ENCODE measurements at places on chromosomes 16 and 17.
A peak's percentile ranks its signal among the peaks of the same experiment; 100 is the strongest.

DNA sequence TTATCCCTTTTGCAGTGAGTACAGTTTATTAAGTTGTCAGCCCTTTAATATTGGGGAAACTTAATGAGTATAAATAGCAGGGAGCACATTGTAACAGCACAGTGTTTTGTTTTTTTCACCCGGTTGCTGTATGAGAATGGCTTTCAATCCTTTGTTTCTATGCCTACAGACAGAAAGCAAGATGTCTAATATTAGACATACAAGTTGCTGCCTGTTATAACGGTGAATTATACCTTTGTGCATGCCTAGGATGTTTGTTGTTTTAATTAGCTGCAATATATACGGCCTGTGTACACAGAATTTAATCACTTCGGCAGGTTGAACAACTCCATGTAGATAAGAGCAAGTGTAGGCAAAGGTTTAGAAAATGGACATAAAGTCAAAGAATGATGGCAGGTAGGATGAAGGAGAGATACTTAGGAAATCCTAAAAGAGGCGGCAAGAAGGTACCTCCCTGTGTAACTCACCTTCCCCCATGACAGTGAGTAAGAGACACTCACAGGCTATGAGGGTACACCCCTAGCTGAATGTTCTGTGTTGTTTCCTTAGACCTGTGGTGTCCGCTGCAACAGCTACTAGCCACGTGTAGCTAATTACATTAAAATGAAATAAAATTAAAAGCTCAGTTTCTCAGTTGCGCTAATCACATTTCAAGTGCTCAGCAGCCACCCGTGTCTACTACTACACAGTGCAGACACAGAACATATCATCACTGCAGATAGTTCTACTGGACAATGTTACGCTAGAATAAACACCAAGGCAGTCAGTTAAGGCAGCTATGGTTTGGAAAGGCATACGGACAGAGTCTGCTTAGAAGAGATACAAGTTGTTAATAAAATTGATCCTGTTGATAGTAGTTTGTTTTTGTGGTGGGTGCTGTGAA lies 10.9 kb downstream of the SLC7A6OS start:
- DNase-seq, result no peak

DNA sequence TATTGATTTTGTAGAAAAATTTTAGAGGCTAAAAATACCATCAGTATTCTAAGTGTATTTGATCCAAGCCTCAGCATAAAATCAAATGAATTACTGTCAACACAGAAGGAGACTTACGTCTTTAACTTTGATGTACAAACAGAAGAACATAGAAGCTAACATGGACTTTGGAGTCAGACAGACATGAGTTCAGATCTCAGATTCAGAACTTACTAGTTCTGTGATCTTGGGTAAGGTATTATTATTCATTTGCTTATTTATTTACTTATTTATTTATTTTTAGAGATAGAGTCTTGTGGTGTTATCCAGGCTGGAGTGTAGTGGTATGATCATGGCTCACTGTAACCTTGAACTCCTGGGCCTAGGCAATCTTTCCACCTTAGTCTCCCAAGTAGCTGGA lies 4.0 kb upstream of the SLFN12L start:
- DNase-seq, result no peak

DNA sequence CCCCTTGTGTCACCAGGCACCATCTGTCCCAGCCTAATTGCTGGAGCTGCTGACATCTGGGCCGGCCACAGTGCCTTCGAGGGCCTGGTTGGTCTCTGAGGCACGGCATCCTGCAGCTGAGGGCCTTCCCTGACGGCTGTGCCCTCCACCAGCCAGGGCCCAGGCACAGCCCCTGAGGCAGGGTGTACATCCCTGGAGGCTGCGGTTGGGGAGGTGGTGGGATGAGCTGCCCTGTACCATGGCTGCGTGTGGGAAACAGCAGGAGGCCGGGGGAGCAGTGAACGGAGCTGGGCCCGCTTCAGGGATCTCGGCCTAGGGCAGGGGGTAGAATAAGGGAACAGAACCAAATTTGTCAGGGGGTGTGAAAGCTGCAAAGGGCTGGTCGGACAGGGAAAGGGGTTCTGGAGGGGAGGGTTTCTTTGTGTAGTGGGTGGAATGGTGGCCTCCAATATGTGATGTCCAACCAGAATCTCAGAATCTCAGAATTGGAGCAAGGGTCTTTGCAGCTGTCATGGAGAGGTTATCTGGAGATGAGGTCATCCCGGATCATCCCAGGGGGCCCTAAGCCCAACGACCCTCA lies 10.0 kb upstream of the SLC38A10 start:
- DNase-seq, result no peak

GRCh38 chr16:59593194-59593661 lies 859.1 kb upstream of the GOT2 start:
- no peak for DNase-seq

- no peak for DNase-seq
Measured at GRCh38 chr17:6642592-6642991, 1.7 kb downstream of the TXNDC17 start.

DNA sequence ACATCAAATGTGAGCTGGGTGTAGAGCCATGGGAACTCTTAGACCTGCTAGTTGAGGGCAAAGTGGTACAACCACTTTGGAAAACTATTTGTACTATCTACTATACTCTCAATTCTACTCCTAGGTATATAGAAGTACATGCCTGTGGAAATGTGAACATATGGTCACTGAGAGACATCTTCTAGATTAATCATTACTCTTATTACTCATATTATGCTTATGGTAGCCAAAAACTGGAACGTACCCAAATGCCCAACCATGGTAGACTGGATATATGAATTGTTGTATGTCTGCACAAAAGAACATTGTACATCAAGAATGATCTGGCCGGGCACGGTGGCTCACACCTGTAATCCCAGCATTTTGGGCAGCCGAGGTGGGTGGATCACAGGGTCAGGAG lies 2.7 kb downstream of the WDR45B start:
- no peak for DNase-seq

- DNase-seq, result peak; percentile 85
Measured at GRCh38 chr17:73091770-73092522, 542 bp downstream of the SLC39A11 start.

DNA sequence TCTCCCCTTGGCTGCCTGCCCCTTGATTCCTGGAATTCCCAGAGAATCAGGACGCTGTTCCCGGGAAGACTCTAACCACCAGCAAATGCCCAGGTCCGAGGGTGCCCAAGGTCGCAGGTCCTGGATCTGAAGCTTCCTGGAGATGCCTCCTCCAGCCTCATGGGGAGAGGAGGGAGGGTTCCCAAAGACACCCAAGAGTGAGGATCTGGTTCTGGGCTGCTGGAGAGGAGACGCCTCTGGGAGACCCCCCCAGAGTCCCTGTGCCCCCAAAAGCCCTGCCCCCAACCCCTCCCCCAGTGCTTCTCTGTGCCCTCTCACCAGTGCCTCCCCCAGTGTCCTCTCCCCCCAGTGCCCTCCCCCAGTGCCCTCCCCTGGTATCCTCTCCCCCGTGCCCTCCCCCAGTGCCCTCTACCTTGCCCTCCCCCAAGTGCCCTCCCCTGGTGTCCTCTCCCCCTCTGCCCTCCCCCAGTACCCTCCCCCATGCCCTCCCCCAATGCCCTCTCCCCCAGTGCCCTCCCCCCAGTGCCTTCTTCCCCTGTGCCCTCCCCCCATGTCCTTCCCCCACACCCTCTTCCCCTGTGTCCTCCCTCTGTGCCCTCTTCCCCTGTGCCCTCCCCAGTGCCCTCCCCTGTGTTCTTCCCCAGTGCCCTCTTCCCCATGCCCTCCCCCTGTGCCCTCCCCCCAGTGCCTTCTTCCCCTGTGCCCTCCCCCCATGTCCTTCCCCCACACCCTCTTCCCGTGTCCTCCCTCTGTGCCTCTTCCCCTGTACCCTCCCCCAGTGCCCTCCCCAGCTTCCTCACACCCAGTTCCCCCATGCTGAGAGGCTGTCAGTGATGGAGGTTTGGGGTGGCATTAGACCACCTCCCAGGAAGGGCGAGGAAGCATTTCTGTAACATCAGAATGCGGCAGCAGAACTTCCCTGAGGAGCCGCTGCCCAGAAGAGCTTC lies 6.3 kb upstream of the SECTM1 start:
- no peak for DNase-seq

DNA sequence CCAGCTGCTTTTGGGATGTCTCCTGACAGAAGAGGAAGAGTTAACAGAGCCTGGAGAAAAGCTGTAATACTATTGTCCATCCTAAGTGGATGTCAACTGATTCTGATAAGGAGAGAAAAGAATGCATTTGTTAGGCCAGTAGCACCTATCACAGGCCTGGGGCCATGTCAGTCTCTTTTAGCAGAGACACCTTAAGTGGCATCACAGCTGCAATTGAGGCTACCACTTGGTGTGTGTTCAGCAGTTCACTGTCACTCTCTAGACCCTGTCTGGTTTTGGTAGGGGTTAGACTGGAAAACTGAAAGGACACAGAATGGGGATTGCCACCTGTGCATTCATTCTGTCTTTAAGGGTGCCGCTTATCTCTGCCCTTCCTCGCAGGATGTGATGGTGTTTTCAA lies 42.0 kb downstream of the PSMD12 start:
- no peak for DNase-seq

GRCh38 chr16:2211923-2212347 lies 1.3 kb upstream of the BRICD5 start:
- DNase-seq, result no peak

DNA sequence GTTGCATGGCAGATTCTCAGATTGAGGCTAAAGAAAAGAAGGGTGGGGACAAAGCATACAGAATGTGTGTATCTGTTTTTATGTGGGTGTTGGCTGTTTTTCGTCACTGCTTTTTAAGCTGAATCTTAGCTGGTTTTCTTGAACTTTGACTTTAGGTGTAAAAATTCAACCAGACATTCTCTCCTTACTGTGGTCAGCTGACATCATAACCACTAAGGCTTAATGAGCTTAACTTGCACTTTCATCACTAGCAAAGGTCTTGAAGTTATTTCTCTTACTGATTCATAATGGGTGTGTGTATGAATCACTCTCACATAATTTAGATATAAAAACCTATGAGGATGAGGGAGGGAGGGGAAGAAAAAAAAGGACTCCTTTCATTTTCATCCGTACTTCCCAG lies 4.0 kb upstream of the CDC6 start:
- DNase-seq, result no peak

- DNase-seq, result no peak
Measured at GRCh38 chr16:78984324-78984723, 616.2 kb downstream of the MAF start.

DNA sequence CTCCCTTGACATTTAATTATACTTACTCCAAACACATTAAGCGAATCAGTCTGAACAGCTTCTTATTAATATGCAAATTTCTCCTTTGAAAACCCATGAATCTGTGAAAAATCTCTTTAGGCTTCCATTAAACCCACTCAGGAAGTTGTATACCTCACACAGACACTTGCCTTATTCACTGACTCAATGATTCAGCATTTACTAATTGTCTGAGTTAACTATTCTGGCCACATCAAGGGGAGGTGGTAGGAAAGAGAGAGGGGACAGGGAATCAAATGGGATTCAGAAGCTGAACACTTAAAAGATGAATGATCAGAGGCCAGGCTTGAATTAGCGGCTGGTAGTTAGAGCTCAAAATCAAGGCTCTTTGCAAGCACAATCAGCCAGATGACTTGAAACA lies 70.0 kb downstream of the HS3ST3A1 start:
- no peak for DNase-seq

DNA sequence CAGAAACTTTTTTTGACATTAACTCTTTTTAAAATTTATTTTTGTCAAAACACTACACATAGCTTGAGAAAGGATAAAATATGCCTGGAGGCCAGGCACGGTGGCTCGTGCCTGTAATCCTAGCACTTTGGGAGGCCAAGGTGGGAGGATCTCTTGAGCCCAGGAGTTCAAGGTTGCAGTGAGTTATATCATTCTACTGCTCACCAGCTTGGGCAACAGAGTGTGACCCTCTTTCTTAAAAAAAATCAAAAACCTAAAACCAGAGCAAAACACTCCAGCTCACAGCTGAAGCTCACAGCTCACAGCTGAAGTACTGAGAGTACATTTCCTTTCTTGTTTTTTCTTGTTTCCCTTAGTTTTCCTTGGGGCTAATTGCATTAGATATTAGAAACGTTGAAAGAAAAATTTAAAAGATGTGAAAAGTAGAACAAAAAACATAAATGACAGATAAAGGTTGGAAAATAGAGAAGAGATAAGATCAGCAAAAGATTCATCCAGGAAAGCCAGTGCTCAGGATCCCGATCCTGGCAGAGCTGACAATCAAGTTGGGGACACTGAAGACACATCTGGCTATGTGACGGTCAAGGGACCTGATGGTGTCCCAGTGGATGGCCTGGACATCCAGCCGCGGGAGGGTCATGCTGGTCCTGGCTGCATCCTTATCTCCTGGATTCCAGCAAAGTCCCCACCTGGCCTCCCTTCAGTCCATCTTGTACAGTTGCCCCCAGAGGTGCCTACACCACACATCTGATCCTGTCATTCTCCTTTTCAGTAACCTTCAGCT lies 9.8 kb downstream of the CHST6 start:
- no peak for DNase-seq

DNA sequence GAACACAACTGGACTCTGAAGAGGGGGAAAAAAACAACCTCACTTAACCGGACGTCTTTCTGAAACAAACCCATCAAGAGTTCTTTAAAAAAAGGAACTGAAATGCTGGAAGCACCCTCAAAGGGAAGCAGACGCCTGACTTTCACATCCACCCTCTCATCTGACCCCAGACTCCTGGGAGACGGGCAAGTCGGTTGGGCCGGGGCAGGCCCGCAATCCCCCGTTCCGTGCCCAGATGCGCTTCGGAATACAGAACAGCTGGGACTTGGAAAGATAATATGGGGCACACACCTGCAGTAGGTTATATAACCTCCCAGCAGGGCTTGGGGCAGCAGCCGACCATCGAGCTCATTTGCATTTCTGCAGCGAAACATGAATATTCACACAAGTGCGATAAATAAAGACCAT lies 3.7 kb downstream of the ARHGAP27 start:
- peak; percentile 21 for DNase-seq

- no peak for DNase-seq
Measured at GRCh38 chr17:35390156-35390555, 16.7 kb upstream of the SLFN11 start.

DNA sequence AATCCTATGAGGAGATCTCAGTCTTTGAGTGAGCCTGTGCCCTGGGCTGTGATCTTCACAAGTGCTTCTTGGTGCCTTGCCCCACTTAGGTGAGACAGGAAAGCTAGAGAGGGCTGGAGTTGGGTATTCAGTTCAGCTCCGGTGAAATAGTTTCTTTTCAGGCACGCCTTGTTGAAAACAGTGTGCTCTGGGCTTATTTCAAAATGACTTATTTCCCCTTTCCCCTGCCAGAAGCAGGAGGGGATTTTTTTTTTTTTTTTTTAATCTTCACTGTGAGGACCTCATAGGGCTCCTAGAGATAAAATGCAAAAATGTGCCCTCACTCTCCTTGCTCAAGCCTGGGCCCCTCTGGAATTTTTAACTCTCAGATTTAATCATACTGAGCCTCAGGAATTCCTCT lies 27.2 kb downstream of the MOSMO start:
- no peak for DNase-seq

GRCh38 chr17:79220201-79220712 lies 145.6 kb downstream of the ENGASE start:
- no peak for DNase-seq

DNA sequence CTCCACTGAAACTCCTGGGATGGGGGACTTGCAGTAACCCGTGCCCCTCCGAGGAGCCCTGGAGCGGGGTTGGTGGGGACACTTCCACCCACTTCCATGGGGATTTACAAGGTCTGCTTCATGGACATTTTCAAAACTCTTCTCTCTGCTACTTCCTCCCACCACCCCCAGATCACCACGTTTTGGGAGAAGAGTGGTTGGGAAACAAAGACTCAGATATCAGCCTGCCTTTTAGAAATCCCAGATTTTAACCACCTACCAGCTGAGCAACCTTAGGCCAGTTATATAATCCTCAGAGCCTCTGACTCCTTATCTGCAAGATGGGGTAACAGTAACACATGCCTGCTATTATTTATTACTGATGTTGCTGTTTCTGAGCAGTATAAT lies 184.8 kb downstream of the CCDC182 start:
- no peak for DNase-seq
